ENCODE measurements at places on chromosomes 7 and 10.

GRCh38 chr7:156927571-156928405 is 21.7 kb upstream of the NOM1 start:
- no peak for DNase-seq

GRCh38 chr10:17476073-17476472 is 21.7 kb upstream of the ST8SIA6 start:
- DNase-seq, result no peak

- DNase-seq, result no peak
Measured at GRCh38 chr7:96135241-96135640, 186.7 kb downstream of the SLC25A13 start.

DNA sequence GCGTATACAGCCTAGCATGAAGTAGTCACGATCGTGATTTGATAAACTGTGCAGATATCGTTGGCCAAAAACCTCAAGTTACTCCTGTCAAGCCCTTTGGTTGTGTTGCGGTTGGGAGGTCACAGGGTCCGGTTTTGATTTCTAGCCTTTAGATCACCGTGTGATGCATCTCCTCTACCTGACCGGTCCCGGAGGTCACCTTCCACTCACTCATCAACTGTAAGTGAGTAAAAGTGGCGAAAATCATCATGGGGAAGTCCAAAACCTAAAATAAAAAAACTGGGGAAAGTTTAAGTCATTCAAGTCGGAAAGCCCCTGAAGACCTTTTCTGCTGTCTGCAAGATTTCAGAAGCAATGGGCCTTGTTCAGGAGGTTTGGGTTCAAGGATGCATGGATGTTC is 62.8 kb downstream of the ADARB2 start:
- DNase-seq, result no peak

- DNase-seq, result no peak
Measured at GRCh38 chr7:154287356-154287755, 235.2 kb downstream of the DPP6 start.

- no peak for DNase-seq
Measured at GRCh38 chr7:610531-611280, 91.1 kb upstream of the PDGFA start.

DNA sequence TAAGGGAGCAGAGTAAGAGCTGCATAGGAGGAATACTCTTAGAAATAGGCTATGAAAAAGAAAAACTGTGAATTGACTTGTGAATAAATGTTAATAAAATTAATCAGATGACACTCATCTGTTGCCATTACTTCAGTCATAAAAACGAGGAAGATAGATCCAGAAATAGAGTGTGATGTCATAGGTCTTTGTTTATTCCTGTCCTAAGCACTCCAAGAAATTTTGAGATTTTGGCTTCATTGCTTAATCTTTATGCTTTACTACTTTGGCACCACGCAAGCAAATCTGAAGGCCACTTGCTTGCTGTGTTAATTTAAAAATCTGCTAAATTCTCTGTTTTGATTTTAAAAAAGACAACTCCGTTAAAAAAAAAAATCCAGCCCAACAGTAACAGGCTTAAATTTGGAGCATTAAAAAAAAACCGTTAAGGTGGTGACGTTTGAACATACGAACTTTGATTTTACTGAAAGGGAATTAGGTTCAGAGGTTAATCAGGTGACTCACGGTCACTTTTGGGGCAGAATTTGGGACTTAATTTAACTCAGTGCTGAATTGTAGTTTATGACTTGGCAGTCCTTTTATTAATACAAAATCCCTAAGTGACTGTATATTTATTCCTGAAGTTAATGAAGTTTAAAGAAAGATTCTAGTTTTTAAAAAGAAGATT is 3.4 kb downstream of the IFRD1 start:
- DNase-seq, result no peak

GRCh38 chr7:4825081-4825480 is 36.7 kb downstream of the PAPOLB start:
- no peak for DNase-seq

- DNase-seq, result no peak
Measured at GRCh38 chr7:18573410-18574234, 78.1 kb downstream of the HDAC9 start.

GRCh38 chr10:118315629-118316028 is 26.5 kb downstream of the FAM204A start:
- DNase-seq, result no peak

DNA sequence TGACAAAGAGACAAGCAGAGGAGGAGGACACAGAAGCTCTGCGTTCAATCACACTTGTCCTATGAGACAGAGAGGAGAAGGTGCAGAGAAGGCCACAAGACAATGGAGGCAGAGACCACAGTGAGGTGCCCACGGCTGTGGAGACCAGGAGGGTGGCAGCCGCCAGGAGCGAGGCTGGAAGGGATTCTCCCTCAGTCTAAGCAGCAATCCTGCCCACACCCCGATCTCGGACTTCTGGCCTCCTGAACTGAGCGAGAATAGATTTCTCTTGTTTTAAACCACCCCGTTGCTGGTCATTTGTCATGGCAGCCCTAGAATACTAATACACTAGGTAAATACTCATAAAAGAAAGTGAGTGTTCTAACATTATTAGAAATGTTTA is 92.1 kb downstream of the CYTH3 start:
- DNase-seq, result no peak

GRCh38 chr10:14003517-14004184 is 327.1 kb downstream of the FRMD4A start:
- DNase-seq, result no peak

- peak; percentile 31 for DNase-seq
Measured at GRCh38 chr10:97138174-97138573, 47.6 kb downstream of the SLIT1 start.

GRCh38 chr7:29499932-29500331 is 63.7 kb upstream of the PRR15 start:
- DNase-seq, result no peak

DNA sequence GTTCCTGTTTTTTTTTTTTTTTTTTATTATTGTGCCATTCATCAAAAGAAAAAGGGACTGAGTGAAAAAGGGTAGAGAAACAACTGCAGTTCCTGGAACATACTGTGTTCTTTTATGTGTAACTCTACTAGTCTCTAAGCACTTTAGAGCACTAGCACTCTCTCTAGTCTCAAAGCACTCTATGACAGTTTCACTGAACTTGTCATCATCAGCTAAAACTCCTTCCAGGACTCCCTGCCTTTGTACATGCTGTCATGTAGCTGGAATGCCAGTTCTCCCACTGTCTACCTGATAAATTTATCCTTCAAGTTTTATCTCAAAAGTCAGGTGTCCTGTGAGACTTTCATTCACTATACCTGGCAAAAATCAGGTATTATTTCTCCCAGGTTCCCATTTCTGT is 146.1 kb downstream of the RNF133 start:
- no peak for DNase-seq

DNA sequence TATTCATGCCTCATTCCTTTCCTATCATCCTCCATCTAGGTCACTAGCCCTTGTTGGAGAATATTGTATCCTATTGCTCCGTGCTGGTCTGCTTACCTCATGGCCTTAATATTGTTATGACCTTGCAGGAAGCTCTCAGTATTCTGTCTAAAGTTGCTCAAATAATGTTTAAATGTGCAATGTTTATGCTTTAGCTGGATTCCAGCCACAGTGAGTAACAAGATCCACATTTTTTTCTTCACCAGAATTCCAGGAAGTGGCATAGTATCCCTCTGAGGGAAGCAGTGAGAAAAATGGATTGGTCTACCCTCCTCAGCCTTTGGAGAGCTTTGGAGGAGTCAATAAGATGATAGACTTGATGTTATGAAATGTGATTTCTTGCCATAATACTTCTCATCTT is 402.6 kb downstream of the NRG3 start:
- no peak for DNase-seq

- peak; percentile 8 for DNase-seq
Measured at GRCh38 chr7:42843205-42843800, 68.6 kb downstream of the C7orf25 start.

DNA sequence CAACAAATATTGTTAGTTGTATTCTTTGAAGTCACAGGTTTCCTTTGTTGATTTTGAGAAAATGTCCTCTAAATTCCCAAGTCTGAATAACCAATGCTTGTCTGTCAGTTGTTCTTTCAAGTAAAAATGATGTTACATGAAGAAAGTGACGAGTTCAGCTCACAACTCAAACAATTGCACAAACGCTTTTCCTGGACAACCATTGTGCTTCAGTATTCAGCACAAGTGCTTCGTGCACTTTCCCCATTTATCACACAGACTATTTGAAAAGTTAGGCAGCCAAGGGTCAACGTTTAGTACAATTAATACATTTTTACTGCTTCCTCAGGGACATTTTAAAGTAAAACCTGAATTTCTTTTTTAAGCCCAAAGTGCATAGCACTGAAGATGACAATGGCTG is 44.5 kb downstream of the CDK1 start:
- no peak for DNase-seq

- no peak for DNase-seq
Measured at GRCh38 chr10:71882813-71883659, 32.0 kb upstream of the PSAP start.

GRCh38 chr10:6786579-6787031 is 206.5 kb upstream of the PRKCQ start:
- no peak for DNase-seq

- no peak for DNase-seq
Measured at GRCh38 chr7:75599244-75599781, 107.2 kb downstream of the SPDYE5 start.

GRCh38 chr7:74282748-74283459 is 6.3 kb upstream of the CLIP2 start:
- no peak for DNase-seq

DNA sequence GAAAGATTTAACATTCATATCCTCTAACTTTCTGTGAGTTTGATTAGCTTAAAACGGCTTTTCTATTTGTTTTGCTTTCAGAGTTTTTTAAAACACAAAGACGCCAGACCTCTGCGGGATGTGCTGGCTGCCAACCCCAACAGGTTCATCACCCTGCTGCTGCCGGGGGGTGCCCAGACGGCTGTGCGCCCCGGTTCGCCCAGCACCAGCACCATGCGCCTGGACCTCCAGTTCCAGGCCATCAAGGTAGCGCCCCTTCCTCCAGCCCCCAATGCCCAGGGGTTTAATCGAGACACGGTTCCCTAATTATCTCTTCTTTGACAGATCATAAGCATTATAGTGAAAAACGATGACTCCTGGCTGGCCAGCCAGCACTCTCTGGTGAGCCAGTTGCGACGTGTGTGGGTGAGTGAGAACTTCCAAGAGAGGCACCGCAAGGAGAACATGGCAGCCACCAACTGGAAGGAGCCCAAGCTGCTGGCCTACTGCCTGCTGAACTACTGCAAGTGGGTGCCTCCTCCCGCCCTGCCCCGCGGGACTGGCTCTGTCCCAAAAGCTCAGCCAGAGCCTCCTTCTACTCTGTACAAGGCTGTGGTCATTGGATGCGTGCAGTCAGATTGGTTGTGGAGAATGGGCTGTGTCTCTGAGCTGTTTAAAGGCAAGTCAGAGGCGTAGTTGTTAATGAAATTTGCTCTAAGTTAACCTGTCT is 71.2 kb downstream of the TRRAP start:
- no peak for DNase-seq

DNA sequence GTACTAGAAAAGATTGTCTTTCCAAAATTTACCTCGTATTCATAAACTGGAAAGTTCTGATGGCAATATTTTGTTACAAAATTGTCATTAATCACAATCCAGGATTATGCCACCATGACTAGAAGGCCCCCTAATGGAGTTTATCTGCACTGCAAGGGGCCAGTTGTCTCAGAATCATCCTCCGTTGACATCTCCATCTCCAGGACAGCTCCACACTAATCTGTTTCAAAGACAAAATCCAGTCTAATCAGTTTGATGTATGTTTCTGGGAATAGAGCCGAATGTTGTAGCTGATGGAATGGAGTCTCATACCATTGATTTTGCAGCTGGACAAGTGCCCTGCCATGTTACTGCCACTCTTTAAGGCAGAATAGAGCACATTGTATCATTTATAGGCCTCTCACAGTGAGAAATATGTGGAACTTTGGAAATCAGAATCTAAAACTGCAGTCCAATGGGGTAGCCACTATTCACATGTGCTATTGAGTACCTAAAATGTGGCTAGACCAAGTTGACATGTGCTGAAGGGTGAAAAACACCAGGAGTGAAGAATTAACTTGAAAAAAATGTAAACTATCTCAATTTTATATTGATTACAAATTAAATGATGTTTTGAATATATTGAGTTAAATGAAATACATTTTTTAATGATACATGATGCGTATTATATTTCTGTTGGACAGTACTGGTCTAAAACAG is 38.3 kb upstream of the TOMM7 start:
- DNase-seq, result no peak

GRCh38 chr7:83413424-83413823 is 235.5 kb downstream of the SEMA3E start:
- no peak for DNase-seq

DNA sequence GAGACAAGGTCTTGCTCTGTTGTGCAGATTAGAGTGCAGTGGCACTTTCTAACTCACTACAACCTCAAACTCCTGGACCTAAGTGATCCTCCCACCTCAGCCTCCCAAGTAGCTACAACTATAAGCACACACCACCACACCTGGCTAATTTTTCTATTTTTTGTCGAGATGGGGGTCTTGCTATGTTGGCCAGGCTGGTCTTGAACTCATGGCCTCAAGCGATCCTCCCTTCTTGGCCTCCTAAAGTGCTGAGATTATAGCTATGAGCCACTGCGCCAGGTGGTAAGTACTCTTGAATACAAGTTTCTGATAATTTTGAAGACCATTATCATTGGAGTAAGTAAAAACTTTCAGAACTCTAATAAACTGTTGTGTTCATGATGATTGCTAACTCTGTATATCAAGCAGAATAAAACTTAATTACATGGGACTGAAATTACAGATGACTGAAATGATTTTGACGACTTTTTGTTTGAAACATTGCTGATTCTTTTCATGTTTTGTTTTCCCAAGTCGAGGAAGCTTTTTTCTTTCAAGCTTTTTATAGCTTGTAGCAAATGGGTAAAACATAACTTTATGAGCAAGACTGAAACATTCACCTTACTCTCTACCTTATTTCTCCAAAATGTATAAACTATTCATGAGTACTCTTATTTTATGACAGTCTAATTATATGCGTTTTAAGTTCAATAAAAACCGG is 14.6 kb downstream of the LARP4B start:
- no peak for DNase-seq

DNA sequence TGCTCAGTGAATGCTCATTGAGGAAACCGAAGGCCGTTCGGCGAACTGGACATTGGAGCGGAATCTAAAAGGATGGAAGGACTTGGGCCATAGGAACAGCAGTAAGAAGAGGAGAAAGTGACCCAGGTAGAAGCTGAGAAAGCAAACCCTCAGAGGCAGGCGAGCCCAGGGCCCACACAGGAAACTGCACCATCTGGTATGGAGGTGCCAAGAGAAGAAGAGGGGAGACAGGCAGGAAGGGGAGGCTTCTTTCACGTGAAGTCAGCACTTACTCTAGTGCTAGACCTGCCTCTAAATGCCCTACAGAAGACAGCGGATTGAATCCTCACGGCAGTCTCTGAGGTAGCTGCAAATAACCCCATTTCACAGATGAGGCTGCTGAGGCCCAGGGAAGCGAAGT is 10.2 kb upstream of the CRHR2 start:
- DNase-seq, result no peak

- no peak for DNase-seq
Measured at GRCh38 chr7:86954971-86955370, 104.5 kb downstream of the ELAPOR2 start.

DNA sequence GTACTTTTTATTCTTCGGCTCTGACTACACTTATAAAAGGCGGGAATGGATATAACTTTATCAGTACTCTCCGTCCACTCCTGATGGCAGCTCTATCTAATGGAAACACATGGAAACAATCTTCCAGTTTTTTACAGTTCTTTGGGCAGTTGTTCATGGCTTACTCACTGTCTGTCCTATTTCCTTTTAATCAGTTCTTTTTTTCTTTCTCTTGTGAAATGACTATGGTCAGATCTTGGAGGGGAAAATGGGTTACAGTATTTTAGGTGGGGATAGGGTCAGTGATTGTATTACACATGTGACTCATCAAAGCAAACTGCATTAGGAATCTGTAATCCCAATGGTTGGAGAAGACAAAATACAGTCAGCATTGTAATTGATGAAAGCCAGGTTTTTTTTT is 112.4 kb downstream of the BICC1 start:
- DNase-seq, result no peak
